Hepatocyte (in vitro differentiated cells): ENCODE measurements at places on chromosomes 7 and 10. TPM values are rescaled to one million over a fixed set of nuclear protein-coding genes. Genes with fewer than 3 reads are reported as not detected.

H2BK1 gene
- not detected in 2 replicates for total RNA-seq

TET1 gene
- total RNA-seq = 10.4 and 13.6 TPM in 2 replicates

MYL7 gene
- total RNA-seq = 0.36 and 5.2 TPM in 2 replicates

CHST3 gene
- 13.0 and 14.1 TPM in 2 replicates for total RNA-seq

CPVL gene
- total RNA-seq = 26.2 and 36.6 TPM in 2 replicates

CFAP46 gene
- 1.6 and 2.4 TPM in 2 replicates for total RNA-seq

ATP5MK gene
- total RNA-seq = 408 and 516 TPM in 2 replicates

ANXA8 gene
- 60.4 and 87.6 TPM in 2 replicates for total RNA-seq

DNA sequence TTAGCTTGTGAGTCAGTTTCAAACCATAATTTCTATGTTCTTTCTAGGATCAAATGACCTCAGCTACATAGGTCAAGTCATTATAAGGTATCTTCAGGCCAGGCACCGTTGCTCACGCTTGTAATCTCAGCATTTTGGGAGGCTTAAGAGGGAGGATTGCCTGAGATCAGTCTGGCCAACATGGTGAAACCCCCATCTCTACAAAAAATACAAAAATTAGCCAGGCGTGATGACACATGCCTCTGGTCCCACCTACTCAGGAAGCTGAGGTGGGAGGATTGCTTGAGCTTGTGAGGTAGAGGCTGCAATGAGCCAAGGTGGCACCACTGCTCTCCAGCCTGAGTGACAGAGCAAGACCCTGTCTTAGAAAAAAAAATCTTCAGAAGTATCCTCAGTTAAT is 362.3 kb downstream of the GATA3 start:
- no peaks in the 10 kb centered on the region for H3K4me1 ChIP-seq
- no peaks in the 10 kb centered on the region for H3K27me3 ChIP-seq
- no peak for DNase-seq

DNA sequence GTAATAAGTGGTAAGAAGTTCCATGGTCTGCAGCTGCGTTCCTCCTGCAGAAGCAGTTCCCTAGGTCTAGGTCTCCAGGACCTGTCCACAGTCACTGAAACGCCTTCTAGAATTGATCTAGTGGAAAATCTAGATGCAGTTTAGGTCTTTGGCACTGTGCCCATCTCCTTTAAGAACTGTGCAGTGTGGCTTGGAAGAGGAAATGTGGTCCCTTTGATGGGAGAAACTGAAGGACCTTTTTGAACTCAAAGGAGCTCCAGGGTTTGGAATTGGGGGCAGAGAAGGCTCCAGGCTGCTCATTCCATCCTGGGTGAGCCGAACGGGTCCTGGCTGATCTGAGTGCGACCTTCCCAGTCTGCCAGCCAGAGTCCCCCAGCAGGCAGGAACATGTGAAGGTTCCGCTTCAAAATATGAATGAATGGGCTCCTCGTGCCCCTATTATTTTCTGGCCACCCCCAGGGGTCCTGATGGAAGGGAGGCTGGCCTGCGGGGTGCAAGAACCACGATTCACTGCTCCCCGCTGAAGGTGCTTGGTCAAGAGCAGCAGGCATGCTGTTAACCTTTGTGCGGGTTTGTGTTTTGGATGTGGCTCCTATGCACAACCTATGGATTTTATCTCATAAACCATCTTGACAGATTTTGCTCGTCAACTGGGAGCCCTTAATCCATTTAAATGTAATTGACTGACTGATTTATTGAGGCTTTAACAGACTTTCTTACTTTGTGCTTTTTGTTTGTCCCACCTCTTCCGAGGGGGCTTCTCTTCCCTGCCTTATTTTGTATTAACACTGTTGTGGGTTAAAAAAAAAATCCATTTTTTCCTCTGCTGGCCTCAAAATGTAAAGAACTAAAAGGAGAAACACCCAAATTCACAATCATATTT is 36.7 kb downstream of the ZNF467 start:
- peaks cover 3% of the 10 kb centered on the region for H3K27me3 ChIP-seq
- H3K4me3 ChIP-seq = no peak overlapping the region
- H3K4me1 ChIP-seq = no peaks in the 10 kb centered on the region
- no peak overlapping the region for H3K27ac ChIP-seq
- H3K36me3 ChIP-seq = no peaks in the 10 kb centered on the region

- no peaks in the 10 kb centered on the region for H3K36me3 ChIP-seq
- H3K4me3 ChIP-seq = no peak overlapping the region
- no peak overlapping the region for H3K27ac ChIP-seq
- no peaks in the 10 kb centered on the region for H3K27me3 ChIP-seq
- DNase-seq = no peak
Observed at GRCh38 chr7:93751421-93751820, 139.1 kb downstream of the TFPI2 start.

DNA sequence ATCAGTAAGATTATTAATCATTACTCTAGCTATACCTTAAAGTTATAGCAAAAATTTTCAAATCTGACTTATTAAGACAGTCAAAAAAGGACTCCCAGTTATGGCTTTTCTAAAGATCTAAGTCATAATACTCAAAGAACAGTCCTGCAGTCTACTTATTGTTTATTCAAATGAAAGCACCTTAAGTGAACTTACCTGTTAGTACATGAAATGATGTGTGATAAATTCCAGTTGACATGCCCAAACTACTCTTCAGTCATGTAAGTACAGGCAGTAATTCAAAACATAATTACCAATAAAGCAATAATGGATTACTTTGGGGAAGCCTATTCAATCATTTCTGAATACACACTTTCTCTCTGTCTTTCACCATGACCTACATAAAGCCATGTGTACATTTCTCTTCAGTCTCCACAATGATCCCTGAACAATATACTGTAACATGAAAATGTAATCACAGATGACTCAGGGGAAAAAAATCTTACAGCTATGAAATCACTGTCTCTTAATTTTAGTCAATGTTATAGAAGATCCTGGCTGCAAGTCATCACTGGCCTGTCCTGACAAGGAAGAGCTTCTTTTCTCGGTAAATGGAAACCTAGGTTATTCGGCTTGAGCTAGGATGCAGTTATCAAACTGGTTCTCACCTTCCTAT is 420.7 kb upstream of the LRRTM3 start:
- H3K27ac ChIP-seq = no peak overlapping the region
- H3K4me1 ChIP-seq = no peaks in the 10 kb centered on the region
- no peaks in the 10 kb centered on the region for H3K27me3 ChIP-seq
- no peak overlapping the region for H3K4me3 ChIP-seq
- no peak for DNase-seq
- H3K36me3 ChIP-seq = no peaks in the 10 kb centered on the region

DNA sequence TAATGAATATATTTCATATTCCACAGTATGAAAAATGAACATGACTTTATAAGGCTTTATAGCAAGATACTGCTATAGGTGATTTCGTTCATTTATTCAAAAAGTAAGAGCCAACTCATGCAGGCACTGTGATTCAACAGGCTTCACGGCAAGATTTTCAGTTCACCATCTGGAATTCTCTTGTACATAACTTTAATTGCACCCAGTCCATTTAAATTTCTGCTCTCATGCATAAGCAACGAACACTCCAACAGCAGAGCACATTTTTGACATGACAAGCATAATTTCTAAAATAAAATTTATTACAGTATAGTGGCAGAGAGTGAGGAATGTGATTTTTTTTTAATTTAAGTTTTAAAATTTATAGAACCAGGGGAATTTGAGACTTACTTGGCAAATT is 436.1 kb downstream of the PHTF2 start:
- H3K27ac ChIP-seq = no peak overlapping the region
- H3K36me3 ChIP-seq = no peaks in the 10 kb centered on the region
- H3K4me1 ChIP-seq = no peaks in the 10 kb centered on the region
- H3K4me3 ChIP-seq = no peak overlapping the region

DNA sequence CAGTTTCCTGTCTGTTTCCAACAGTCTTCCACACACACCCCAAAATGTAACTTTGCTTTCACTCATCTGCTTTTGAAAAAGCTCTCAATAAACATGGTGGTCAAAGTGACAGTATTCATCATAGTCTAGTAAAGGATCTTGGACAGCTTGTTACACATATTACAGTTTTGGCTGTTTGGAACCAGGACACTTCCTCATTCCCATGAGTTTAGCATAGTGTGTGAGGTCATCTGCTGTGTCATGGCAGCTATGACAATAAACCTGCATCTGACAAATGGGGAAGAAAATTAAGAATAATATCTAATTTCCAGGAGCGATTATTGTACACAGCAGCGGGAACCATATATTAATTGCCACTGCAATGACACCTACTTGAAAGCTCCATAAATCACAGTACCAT is 184.3 kb upstream of the SLC26A5 start:
- H3K27me3 ChIP-seq = no peaks in the 10 kb centered on the region
- H3K27ac ChIP-seq = no peak overlapping the region
- no peak overlapping the region for H3K4me3 ChIP-seq
- no peak for DNase-seq

DNA sequence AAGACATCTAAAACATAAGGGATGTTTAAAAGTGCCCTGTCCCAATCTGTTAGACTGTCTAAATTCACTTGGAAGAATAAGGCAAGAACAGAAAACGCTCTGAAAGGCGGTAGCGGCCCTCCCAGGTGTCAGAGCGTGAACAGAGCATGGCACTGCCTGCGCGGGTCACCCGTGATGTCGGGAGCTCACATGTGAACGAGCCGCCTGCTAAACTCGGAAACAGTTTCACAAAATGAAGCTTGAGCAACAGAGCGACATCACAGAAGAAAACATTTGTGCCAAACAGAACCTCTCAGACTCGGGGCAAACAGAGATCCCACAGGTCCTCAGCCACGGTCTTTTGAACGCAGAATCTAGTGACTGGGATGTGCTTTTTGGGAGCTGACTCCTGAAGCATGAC is 12.8 kb downstream of the BRI3 start:
- H3K36me3 ChIP-seq = no peaks in the 10 kb centered on the region
- H3K4me3 ChIP-seq = no peak overlapping the region
- H3K4me1 ChIP-seq = peaks cover 3% of the 10 kb centered on the region
- no peaks in the 10 kb centered on the region for H3K27me3 ChIP-seq
- no peak overlapping the region for H3K27ac ChIP-seq
- no peak for DNase-seq

GRCh38 chr10:45627412-45628048 is 45.0 kb downstream of the ZFAND4 start:
- no peak overlapping the region for H3K4me3 ChIP-seq
- no peaks in the 10 kb centered on the region for H3K4me1 ChIP-seq
- H3K27ac ChIP-seq = no peak overlapping the region
- no peaks in the 10 kb centered on the region for H3K27me3 ChIP-seq
- DNase-seq = no peak
